ENCODE measurements at places on chromosomes 12 and 14. TPM values are rescaled to one million over a fixed set of nuclear protein-coding genes. Genes with fewer than 3 reads are reported as not detected.

The INHBC gene
- not detected for total RNA-seq

The CPNE6 gene
- total RNA-seq = not detected

The EML5 gene
- 1.4 TPM for total RNA-seq

The SSTR1 gene
- 0.08 TPM for total RNA-seq

The LRRIQ1 gene
- 0.20 TPM for total RNA-seq

The PTHLH gene
- total RNA-seq = 19.0 TPM

The CREBL2 gene
- total RNA-seq = 9.2 TPM

The ZFHX2 gene
- 0.44 TPM for total RNA-seq

DNA sequence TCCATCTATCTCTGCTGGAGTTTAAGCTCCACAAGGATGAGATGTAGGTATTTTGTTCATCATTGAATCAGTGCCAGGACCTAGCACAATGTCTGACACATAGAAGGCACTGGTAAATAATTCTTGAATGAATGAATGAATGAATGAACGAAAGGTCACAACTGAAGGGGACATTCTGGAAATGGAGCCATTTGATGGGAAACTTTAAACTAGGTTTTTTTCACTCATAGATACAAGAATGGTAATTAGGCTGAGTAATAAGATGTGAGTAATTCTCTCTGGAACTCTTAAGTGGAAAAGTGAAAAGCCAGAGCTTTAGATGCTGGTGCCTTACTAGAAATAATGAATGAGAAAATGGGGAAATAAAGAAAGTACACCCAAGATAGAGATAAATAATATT is 44.3 kb downstream of the SCN8A start:
- ATAC-seq = no peak

GRCh38 chr12:104707194-104707593 is 250.4 kb downstream of the CHST11 start:
- no peak for ATAC-seq

DNA sequence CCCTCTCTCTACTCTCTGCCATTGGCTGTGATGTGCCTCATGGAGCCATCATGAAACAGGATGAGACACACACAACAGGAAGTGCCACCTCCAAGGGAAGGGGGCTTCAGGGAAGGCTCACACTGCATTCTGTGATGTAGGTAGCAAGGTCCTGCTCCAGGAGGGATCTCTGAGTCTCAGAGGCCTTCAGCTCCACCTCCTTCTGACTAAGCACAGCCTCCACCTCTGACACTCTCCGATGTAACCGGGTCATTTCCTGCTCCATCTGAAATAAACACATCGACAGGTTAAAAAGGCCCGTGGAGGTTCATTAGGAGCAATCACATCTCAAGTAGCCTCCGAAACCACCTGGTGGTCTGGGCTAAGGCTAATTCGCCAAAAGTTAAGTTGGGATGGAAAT is 93.3 kb downstream of the CIT start:
- ATAC-seq = no peak

GRCh38 chr12:9156119-9156518 is 40.4 kb upstream of the A2M start:
- no peak for ATAC-seq

DNA sequence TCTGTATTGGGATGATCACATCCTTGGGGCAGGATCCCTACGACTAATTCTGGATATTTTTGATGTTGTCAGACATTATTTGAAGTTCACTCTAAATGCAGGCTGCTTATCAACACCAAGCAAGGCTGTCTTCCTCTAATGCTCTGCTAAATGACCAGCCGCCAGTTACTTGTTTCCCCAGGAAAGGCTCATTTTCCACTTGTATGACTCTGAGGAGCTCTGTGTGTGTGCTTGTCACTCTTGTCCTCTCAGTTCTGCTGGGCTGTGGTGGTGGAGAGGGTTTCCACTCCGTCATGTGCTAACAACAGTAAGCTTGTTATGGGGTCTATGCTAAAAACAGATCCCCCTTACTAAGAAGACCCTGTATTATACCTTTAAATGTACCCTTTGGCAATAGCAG is 42.1 kb downstream of the ATL1 start:
- no peak for ATAC-seq

- no peak for ATAC-seq
Measured at GRCh38 chr14:95445676-95446075, 70.8 kb downstream of the SYNE3 start.

- peak; percentile 97 for ATAC-seq
Measured at GRCh38 chr12:93089805-93090569, 160.9 kb upstream of the EEA1 start.

Data from esophagus mucosa (tissue), 1 donor.